Activated CD4-positive, alpha-beta T cell treated with anti-CD3 and anti-CD28 coated beads, Interleukin-10, Interleukin-2, amounts not matched to agents 100 ng/mL and 50 ng/mL, durations not matched to agents 16 hours and 8 hours (primary cell): ENCODE measurements at places on chromosomes 5 and 9.

DNA sequence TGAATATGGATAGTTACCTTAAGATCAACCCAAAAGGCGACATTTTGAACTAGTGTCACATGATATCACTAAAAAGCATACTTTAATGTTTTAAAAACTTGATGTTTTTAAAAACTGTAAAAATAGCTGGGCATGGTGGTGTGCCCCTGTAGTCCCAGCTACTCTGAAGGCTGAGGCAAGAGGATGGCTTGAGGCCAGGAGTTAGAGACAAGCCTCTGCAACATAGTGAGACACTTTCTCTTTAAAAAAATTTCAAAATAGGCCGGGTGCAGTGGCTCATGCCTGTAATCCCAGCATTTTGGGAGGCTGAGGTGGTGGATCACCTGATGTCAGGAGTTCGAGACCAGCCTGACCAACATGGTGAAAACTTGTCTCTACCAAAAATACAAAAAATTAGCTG, 129.5 kb downstream of the NPR3 start:
- DNase-seq, result no peak

- DNase-seq, result peak; percentile 69
Measured at GRCh38 chr5:138601444-138601843, 26.2 kb upstream of the HSPA9 start.

GRCh38 chr5:31033295-31033694, 160.2 kb upstream of the CDH6 start:
- DNase-seq, result no peak

DNA sequence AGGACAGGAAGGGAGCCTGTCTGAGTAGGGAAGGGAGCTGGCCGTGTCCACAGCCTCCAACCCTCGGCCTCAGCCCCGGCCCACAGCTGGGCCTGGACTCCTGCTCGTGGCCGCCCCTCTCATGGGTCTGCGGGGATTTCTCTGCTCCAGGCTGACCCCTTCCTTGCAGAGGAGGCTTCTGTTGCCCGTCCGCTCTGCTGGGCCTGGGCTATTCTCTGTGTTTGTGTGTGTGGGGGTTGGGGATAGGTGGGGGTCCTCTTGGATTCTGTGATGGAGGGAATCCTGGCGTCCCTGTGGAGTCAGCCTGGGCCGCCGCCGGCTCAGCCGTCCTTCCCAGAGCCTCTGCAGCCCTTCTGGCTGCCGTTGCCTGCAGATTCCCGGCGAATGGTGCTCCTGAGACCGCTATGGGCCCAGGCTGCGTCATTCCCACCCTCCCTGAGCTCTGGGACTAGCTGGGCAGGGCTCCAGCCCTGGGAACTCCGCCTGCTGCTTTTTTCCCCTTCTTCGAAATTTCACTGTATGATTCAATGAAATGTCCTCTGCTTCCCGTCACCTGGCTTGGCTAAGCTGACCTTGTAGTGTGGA, 64.2 kb downstream of the FGF18 start:
- no peak for DNase-seq

DNA sequence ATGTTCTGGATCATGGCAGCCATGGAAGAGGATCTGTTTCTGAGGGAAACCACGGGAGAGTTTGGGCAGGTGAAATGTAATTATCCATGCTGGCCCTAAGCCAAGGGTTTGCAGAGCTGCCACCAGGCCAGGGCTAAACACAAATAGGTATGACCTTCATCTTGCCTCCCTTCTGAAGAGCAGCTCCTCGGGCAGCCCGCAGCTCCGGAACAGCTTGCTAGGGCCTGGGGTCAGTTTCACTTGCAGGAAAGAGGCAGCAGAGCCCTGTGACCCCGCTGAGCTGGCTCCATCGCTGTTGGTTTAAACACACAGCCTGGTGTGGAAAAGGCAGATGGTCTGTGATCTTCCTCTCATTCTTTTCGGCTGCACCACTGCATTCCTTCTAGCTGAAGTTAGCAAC, 141.4 kb downstream of the TMEM38B start:
- no peak for DNase-seq

DNA sequence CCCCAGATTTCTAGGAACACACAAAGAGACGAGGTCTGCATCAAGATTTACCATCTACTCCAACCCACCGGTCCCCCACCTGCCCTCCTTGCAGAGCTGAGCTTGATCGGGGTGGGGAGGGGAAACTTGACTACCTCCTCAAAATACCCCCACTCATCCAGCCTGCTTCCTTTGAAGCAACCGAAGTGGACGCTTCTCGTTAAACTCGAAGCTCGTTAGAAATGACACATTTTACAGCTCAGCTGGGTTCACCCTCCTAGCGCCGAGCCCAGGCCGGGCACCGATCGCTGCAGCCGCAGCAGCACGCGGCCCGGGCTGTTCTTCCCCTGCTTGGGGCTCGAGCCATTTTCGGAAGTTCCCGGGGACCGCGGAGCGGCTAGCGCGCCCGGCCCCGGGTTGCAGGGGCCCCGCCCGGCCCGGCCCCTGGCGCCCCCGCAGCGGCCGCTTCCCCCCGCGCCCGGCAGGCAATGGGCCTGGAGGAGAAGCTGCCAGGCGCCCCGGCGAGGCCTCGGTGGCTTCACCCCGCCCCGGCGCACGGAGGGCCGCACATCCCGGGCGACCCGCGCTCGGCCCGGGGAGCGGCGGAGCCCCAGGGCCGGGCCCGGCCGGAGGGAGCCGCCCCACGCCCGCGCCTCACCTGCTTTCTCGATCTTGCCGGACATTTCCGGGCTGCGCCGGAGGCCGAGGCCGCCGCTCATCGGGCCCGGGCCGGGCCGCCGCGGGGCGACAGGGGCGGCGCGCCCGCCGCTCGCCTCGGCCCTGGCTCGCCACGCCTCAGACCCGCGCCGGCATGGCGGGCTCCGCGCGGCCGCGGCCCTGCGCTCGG, 530 bp downstream of the RAPGEF1 start:
- DNase-seq, result peak; percentile 49

DNA sequence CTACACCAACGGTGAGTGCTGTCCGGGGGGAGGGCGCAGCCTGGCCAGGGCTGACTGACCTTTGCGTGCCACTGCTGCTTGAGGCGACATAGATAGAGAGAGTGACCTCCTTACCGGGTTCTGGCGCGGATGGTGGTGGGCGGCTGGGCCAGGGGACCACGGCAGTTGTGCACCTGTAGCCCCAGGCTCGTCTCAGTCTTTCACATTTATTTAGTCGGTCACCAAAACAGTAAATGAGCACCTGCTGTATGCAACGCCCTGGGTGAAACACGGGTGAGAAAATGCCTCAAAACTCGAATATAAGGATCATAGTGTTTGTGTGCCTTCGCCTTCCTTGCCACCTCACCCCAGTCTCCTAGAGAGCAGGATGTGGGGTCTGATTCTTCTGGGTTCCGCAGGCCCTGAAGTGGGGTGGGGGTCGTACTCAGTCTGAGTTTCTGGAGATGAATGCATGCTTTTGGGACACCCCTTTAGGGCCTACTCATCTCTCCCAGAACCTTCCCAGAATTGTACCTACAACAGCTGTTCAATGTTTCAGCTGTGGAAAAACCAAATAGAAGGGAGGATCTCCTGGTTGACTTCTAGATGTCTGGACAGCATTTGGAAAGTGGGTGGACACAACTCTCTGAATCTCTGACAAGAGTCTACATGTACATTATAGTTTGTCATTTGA, 714 bp downstream of the SEC24A start:
- peak; percentile 41 for DNase-seq
